CD14-positive monocyte (primary cell): ENCODE measurements at places on chromosomes 2 and 18.

- no peak for DNase-seq
Observed at GRCh38 chr2:37554155-37554510, 117.3 kb downstream of the CDC42EP3 start.

DNA sequence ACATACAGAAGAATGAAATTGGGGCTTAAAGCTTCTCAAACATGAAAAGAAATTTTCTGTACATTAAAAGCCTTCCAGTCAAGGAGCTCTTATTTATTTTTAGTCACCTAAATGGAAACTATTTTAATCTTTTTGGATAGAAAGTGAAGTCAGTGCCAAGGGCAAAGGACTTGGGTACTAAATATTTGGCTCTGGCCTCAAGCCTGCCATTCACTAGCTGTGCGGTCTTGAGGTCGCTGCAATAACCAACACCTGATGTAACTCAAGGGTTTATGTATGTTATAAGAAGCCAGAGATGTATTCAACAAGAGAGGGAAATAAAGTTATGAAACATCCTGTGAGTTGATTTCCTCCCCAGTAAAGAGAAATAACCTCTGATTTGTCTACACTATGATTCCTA is 49.5 kb upstream of the LRATD1 start:
- DNase-seq: no peak

DNA sequence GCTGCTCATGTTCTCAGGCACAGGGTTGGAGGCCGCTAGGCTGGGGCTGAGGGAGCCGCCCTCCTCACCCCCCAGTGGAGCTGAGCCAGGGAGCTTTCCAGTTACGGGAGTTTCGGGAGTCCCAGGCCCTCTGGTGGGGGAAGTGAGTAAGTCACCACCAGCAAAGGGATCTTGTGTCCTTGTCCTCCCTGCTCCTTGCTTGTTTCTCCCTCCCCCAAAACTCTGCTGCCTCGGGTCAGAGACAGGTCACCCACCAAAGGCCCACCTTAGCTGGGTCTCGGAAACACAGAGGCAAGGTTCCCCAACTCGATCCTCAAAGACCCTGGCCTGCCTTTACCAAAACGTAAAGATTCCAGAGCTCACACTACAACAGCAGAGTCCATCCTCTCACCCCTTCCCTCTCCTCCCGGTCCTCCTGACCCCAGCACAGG is 60.5 kb upstream of the POMC start:
- peak; percentile 32 for DNase-seq

- DNase-seq: no peak
Observed at GRCh38 chr2:198916548-198917080, 541.1 kb downstream of the SATB2 start.

- DNase-seq: no peak
Observed at GRCh38 chr18:58632552-58632951, 3.7 kb upstream of the ALPK2 start.
